Posterior cingulate gyrus (tissue), 11 donors: ENCODE measurements at places on chromosomes 7 and 10.

DNA sequence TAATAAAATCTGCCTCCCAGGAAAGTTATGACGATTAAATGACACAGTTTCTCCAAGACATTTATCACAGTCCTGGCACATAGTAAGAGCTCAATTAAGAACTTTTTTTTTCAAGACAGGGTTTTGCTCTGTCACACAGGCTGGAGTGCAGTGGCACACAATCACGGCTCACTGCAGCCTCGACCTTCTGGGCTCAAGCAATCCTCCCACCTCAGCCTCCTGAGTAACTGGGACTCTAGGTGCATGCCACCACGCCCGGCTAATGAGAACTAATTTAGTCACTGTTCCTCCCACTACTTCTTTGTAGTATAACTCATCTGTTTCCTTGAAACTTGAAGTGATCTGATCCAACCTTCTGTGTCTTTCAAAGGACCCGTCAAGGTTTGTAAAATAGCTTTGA lies 42.2 kb upstream of the MXI1 start:
- no peak for DNase-seq

DNA sequence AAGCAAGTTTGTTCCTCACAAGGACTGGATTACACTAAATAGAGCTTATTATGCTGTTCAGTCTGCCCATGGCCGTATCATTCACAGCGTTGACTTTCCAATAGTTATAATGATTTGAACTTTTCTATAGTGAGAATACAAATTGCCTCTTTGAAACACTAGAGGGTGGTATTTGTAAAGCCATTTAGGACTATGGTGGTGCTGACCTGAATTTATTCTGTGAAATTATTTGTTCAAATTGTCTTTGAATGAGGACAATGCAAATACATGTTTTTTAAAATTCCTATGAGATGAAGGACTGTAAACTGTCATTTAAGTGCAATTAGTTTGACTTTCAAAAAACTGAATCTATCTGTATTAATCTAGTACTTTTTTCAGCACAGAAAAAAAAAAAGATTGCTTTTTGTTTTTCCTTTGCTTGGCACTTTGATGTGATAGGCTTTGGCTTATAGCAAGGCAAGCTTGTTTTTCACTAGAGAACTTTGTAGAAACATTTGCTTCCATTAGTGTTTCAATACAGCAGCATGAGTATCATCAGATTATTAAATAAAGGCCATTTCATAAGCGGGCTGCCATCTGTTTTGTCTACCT lies 122.7 kb upstream of the TMEM229A start:
- no peak for DNase-seq

- no peak for DNase-seq
Observed at GRCh38 chr10:42754155-42755027, 28.2 kb upstream of the BMS1 start.

DNA sequence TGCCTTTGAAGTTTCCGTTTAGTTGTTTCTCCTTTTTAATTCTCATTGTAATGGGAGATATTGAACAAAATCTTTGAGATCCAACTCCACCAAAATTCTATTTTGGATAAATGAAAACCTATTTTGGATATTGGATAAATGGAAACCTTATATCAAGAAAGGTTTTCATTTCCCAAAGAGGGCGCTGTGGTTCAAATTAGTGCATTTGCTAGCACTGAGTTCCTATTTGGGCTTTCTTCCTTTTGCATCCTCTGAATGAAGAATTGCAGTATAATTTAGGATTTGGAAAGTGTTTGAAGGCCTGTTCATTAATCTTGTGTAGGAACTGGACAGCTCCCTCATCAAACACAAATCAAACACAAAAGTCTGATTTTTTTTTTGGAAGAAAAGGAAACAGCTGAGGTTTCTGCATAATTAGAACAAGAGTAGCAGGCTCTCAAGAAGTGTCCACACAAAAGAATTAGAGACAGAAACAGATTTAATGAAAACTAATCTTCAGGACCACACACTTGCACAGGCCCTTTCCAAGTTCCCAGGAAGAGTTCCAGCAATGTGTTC lies 80.8 kb upstream of the KLF14 start:
- DNase-seq: no peak

GRCh38 chr7:46848311-46848710 lies 733.6 kb downstream of the TNS3 start:
- DNase-seq: no peak

DNA sequence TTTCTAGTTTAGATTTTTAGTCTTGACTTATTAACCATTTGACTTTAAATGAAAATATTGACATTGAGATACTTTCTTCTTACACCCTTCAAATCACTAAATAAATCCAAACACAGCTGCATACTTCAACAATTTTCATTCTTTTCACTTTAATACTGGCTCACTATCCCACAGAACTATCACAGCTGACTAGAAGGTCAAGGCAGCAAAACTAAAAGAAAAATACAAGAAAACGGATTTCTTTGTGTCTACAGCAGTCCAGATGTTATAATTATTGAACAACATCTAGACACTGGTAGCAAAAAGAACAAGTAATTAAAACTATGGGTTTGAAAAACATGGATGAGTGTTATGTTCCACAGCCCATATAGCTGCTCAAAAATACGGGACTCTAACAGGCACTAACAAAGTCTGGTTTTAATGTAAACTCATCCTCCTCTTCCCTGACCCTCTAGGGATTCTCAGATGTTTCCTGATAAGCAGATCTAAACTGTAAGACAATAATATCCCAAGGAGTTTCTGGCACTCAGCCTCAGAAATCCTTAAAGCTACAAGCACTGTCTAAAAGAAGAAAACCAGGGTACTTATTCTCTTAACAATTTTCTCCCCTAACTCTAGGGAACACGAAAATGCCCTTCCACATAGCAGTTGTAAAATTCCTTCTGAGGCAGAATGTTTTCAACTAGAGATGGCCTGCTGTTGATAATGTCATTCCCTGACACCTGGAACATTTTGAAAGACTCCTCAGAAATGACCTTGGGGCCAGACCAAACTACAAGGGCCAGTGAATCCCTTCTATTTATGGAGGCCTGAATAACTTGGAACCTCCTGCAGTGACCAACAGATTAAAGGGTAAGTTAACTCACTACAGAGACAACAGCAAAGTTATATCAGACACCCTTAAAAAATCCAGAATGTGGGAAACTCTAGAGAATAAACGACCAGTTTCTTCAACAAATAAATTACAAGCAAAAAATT lies 12.8 kb downstream of the DNMBP start:
- DNase-seq: no peak

DNA sequence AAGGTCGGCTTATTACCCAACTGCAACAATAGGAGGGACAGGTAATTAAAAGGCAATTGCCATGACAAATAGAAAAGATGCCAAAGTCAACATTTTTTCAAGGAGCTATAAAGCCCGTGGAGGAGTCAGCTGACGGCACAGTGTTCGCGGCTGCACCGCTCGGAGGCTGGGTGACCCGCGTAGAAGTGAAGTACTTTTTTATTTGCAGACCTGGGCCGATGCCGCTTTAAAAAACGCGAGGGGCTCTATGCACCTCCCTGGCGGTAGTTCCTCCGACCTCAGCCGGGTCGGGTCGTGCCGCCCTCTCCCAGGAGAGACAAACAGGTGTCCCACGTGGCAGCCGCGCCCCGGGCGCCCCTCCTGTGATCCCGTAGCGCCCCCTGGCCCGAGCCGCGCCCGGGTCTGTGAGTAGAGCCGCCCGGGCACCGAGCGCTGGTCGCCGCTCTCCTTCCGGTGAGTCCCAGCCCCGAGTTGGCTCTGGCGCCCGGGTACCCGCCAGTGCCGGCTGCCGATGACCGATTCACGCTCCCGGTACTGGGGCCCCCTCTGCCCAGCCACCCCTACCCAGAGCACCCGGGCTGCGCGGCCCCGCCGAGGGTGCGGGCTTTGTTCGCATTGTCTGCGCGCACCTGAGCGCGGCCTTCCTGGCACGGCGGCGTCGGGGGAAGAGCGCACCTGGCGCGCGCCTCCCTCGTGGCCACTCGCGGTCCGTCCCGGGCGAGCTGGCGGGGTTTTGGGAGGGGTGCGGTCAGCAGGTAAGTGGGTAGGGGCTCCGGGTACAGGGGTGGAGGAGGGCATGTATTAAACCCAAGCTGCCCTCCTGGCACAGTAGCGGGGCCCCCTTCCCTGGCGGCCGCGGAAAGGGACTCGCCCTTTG lies at the start of gene VWA2:
Gene VWA2, plus strand, starts transcription at position 138 of the 877 bp plus-strand sequence. CDS start 9,460 bp downstream, outside the sequence.
- no peak for DNase-seq

DNA sequence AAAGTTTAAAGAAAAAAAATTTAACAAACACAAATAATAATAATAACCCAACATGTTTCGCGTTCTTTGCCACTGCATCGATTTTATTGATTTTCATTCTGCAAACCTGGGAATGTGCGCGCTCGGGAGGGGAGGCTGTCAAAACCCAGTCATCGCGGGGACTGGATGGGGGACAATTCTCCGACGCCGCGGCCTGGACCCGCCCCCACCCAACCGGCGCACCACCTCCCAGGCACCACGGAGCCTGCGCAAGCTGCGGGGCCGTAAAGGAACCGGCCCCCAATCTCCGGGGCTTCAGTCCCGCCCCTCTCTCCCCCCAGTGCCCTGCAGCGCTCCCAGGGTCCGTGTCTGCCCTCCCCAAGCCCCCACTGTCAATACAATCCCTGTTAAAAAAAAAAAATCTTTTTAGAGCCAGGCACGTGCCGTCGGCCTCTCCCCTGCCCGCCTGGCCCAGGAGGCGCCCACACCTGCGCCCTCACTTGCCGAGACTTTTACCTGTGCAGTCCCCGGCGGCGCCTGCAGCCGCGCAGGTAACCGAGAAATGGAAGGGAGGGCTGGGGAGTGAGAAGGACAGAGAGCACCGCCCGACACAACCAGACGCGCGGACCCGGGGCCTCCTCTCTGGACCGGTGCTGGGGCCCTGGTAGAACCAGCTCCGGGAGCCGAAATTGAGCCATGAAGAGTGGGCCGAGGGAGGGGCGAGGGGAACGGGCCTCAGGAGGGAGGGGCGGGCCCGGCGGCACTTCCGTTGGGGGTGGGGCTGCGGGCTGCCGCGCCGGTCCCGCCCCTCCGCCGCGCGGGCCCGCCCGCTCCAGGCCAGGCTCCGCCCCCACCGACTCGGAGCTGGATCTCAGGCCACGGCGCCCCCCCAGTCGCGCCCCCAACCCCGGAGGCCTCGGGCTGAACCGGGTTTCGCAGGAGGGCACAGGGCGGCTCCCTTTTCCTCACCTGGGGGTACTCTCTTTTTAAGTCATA lies 7.6 kb upstream of the ZNF503 start:
- no peak for DNase-seq

- no peak for DNase-seq
Observed at GRCh38 chr7:149764481-149765398, 8.6 kb downstream of the ZNF467 start.

GRCh38 chr7:26681819-26682418 lies 182.5 kb downstream of the SKAP2 start:
- DNase-seq: no peak

DNA sequence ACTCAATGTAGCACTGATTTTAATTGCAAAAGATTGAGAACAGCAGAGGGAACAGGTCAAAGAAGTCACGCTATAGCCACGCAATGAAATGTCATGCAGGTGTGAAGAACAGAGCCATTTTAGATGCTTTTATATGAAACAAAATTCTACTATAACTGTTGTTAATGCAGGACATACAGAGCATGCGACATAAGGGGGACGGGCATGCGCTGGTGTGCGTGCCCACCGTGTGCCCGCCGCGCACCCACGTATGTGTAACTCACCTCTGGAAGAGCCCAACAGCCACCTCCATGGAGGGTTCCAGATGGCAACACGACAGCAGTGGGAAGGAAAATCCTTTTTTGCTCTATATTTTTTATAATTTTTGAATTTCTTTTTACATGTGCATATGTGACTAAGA lies 410.0 kb upstream of the RNF32 start:
- DNase-seq: no peak

GRCh38 chr7:125934955-125935354 lies 1005.3 kb upstream of the POT1 start:
- DNase-seq: no peak

- no peak for DNase-seq
Observed at GRCh38 chr7:10708447-10708846, 265.2 kb upstream of the PHF14 start.

GRCh38 chr7:119733127-119733879 lies 539.7 kb upstream of the KCND2 start:
- no peak for DNase-seq

DNA sequence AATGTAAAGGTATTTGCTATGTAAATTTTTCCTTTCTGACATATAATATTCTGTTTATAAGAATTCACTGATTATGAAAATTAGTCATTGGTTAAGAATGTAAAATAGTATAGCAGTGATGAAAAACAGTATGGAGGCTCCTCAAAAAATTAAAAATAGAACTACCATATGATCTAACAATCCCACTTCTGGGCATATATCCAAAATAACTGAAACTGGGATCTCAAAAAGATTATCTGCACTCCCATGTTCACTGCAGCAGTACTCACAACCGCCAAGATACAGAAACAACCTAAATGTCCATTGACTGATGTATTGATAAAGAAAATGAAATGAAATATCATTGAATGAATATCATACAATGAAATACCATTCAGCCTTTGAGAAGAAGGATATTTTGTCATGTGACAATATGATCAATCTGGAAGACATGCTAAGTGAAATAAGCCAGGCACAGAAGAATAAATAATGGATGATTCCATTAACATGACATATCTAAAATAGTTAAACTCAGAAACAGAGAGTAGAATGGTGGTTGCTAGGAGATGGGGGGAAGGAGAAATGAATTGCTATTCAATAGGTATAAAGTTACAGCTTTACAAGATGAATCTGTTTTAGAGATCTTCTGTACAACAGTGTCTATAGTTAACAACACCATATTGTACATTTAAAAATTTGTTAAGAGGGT lies 14.0 kb downstream of the C10orf88 start:
- no peak for DNase-seq

GRCh38 chr7:91945476-91945875 lies 4.8 kb downstream of the AKAP9 start:
- no peak for DNase-seq

- no peak for DNase-seq
Observed at GRCh38 chr10:128498378-128498730, 372.1 kb upstream of the MKI67 start.

GRCh38 chr10:91621483-91622113 lies 11.3 kb downstream of the PPP1R3C start:
- no peak for DNase-seq

GRCh38 chr10:43353495-43354329 lies 17.7 kb upstream of the FXYD4 start:
- DNase-seq: no peak

DNA sequence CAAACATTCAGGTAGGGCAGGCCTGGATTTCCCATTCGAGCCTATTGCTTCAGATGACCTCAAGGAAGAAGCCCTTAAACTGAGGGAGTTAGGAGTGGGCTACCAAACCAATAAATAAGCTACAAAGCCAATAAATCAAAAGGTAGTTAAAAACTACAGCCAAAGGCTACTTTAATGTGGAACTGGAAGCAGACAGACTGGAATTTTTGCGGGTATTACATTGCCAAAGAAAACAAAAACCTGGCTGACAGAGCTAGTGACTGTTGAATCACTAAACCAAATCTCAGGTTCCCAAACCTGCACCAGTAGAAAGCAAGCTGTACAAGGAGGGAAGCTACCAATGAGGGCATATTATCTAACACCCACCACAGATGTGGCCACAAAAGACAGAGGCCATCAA lies 315.6 kb downstream of the GRM8 start:
- no peak for DNase-seq

- DNase-seq: no peak
Observed at GRCh38 chr10:3812141-3812540, 27.1 kb upstream of the KLF6 start.
